DND-41 (cell line): ENCODE measurements at places on chromosomes 13 and 19.

DNA sequence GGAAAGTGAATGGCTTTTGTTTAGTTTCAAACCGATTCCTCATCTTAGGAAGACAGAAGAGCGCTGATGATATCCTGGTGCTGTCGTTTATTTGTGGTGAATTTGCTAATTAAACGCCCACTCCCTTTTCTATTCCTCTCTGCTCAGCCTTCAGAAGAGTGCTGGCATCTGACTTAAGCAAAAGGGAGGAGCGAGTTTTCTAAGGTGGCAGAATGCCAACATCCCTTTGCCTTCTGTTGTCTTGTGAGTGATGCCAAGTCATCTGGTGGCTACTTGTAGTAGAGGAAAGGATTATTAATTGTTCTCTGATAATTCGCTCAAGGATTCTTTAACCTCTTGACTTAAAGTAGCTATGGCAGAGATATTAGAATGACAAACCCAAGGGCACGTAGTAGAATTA is 68.1 kb downstream of the ERCC5 start:
- DNase-seq = no peak

- no peak for DNase-seq
Observed at GRCh38 chr19:10190026-10190425, 4.7 kb downstream of the DNMT1 start.

DNA sequence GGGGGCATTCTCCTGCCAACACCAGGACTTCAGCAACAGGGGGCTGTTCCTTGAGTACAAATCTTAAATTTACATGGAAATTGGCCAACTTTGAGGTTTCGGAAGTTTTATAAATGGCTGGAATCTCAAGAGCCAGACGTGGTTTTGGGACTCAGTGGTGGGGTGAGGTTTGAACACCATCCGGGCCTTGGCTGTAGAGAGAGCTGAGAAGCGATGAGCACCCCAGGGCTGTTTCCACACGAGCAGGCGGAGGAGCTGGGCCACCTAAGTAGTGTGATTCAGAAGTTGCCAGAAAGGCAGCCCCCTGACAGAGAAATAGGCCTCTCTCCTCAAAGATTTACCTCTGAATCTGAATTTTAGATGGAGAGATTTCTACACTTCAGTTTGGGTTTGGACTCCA is 89.0 kb downstream of the FGF9 start:
- DNase-seq = no peak

DNA sequence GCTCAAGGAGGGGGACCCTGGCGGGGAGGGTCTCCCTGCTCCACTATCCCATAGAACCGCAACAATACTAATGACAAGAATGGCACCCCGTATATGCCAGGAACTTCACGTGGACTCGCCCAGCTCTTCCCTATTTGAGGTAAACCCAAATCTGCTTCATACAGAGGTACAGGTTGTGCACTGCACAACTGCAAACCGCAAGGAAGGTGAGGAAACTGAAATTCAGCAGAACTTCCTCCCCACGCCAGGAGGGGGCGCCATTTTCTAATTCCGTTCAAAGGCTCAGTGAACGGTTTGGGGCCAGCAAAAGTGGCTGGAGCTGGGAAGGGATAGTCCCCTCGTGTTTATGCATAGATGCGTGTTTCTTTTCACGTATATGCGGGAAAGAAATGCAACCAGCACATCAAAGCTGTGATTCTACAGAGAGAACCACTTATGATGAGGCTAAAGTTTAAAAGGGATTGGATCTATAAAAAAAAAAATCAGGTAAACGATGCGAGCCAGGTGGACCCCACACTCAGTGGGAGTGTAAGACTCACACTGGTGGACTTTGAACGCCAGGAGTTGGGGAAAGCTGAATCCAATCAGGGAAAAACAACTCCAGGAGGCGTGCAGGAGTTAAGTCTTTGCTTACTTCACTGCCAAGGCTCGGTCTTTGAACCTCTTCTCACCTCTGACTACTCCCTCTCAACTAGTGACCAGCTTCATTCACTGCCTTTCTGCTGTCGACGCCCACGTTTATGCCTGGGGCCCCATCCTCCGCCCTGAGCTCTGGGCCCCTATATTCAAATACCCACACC is 20.3 kb downstream of the C19orf81 start:
- peak; percentile 48 for DNase-seq

DNA sequence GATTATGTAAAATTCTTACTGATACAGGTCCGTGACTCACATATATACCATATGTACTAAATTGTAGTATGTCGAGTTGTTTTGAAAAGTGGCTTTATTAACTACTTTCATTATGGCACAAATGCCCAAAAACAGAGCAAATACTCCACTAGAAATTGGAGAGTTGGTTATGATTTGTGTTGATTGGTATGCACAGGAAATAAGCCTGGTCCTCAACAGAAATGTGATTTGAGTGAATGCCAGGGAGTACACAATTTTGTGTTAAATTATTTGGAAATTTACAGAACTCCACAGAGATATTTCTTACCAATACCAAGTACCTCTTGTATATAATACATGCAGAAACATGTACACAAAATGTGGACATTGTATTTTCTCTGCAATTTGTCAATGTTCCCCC is 676.7 kb downstream of the PCDH9 start:
- no peak for DNase-seq

DNA sequence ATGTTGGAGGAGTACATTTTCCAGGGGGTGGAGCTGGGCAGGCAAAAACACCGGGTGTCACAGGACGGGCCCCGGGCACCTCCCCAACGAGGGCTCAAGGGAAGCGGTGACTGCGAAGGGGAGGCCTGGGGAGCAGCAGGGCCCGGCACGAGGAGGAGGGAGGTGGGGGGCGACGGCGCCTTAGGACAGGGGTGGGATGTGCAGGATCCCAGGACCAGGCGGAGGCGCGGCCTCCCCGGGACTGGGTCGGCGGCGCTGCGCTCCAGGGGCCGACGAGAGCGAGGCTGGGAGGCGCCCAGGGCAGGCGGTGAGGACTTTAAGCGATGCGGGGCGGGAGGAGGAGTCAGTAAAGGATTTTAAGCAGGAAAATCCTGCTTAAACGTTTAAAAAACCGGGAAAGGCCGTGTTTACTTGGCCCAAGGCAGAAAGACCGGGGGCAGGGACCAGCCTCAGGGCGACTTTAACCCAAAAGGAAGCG is 427 bp downstream of the ZNF160 start:
- DNase-seq = peak; percentile 62

GRCh38 chr13:57552437-57552836 is 79.1 kb upstream of the PCDH17 start:
- DNase-seq = no peak

GRCh38 chr13:65943708-65944107 is 1286.4 kb downstream of the PCDH9 start:
- DNase-seq = no peak

- no peak for DNase-seq
Observed at GRCh38 chr13:20669162-20669561, 34.3 kb upstream of the IL17D start.

- no peak for DNase-seq
Observed at GRCh38 chr13:29471551-29471950, 123.9 kb downstream of the SLC7A1 start.

- no peak for DNase-seq
Observed at GRCh38 chr19:48768994-48769713, 13.8 kb downstream of the FGF21 start.

- no peak for DNase-seq
Observed at GRCh38 chr19:23822735-23823134, 64.0 kb upstream of the ZNF681 start.

GRCh38 chr13:21176982-21177284 is 475 bp downstream of the MRPL57 start:
- DNase-seq = no peak

GRCh38 chr19:11379857-11380350 is 4.2 kb downstream of the EPOR start:
- no peak for DNase-seq

GRCh38 chr19:23254141-23254910 is 4.1 kb upstream of the ZNF724 start:
- no peak for DNase-seq

- DNase-seq = no peak
Observed at GRCh38 chr19:17078036-17078919, 2.7 kb downstream of the MYO9B start.

DNA sequence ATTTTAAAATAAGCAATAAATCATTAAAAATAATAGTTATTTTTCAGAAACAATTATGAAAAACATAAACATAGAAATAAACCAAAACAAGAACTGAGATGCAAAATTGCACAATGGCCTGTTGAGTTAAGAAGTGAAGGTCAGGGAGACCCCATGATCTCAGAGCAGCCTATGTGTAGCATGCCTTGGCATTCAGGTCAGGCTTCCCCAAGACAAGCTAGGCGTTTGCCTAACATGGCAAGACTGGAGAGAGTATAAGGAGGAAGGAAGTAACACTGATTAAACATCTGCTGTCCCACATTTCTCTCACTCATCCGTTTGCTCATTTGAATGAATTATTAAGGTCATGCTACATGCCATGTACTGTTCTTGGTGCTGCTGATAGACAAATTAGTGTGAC is 291.8 kb downstream of the TSHZ3 start:
- no peak for DNase-seq
